T follicular helper cell (primary cell): ENCODE measurements at places on chromosomes 6 and 20.

DNA sequence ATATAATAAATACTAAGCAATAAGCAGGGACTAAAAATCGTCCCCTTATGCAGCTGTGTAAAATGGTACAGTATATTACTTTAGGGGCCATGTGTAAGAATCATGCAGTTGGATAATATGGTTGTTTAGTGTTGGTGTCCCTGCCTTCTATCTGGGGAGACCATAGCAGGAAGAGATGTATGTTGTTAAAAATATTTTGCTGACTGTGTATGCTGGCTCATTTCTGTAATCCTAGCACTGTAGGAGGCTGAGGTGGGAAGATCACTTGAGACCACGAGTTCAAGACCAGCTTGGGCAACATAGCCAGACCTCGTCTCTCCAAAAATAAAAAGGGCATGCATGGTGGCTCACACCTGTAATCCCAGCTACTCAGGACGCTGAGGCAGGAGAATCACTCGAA lies 5.6 kb downstream of the PANK2 start:
- DNase-seq = no peak

- no peak for DNase-seq
These were observed 37.2 kb downstream of the C6orf132 start for GRCh38 chr6:42105156-42105648.

DNA sequence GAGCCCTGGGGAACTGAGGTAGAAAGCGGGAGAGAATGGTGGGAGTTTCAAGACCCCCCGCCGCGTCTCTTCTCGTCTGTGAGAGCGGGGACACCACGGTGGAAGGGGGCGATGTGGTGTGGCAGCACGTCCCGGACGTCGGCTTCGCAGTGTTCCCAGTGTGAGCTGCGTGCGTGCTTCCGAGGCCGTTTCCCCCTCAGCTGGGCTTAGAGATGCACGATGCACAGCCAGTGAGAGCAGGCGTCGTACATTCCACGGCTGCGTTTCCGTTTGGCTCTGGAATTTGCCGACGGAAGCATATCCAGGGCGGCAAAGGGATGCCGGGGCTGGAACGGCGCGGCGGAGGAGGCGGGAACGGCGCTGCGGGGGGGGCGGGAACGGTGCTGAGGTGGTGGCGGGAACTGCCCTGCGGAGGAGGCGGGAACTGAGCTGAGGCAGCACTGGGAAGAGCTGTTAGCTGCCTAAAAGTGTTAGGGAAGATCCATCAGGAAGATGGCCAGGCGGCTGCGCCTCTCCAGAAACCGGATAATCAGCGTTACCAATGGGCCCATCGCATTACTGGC lies 37.7 kb downstream of the KIF25 start:
- DNase-seq = no peak

- no peak for DNase-seq
These were observed 124.0 kb downstream of the CARMIL1 start for GRCh38 chr6:25403150-25403549.

DNA sequence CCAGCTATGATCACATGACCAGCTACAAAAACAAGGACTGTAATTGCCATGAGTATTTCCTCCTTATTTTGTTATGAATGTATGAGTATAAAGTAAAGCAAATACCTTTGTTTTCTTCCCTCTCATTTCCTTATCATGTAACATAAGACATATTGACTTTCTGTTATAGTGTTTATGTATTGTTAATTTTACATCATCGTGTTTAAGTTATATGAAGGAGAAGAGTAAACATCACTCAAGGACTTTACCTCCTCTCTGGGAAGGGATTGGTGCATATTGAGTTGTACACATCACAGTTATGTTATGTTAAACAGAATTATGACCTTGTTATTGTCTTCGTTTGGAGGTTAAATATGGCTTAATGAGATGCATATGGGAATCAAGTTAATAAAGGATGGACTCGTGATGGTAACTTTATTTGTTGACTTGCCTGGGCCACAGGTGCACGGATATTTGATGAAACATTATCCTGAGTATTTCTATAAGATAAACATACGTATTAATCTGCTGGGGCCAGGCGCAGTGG lies 57.3 kb upstream of the CNKSR3 start:
- no peak for DNase-seq

GRCh38 chr20:54606380-54606779 lies 131.0 kb downstream of the DOK5 start:
- DNase-seq = no peak

- no peak for DNase-seq
These were observed 6.7 kb downstream of the AFDN start for GRCh38 chr6:167833396-167833763.

DNA sequence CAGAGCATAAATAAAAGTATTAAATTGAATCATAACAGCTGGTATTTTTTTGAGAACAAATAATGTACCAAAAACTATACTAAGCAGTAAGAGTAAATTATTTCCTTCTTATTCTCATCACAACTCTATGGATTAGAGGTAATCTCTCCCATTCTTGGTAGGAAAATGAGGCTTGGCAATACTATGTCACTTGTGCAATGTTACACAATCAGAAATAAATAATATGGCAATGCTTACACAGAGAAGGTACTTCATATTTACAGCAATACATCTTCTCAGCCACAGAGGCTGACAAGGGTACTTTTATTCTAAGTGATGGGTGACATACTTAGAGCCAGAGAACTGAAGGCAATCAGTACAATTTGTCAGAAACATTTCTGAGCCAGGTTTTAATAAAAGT lies 3.9 kb downstream of the DST start:
- no peak for DNase-seq

- no peak for DNase-seq
These were observed 149.1 kb downstream of the EDN1 start for GRCh38 chr6:12439296-12439695.

DNA sequence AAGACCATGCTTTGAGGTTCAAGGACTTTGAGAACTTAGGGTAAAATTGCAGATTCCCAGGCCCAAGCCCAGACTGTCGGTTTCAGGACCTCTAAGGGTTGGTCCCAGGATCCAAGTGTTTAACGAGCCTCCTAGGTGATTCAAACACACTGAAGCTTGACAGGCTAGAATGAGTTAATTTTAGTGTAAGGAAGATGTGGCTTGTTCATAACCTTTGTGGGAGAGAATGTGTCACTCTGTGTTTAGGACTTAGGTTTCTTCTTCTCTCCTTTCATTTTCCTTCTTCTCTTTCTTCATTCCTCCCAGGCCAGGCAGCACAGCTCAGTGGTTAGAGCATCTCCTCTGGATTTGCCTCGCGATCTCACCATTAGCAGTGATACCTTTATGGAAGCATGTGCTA lies 104.8 kb upstream of the KCNG1 start:
- no peak for DNase-seq

DNA sequence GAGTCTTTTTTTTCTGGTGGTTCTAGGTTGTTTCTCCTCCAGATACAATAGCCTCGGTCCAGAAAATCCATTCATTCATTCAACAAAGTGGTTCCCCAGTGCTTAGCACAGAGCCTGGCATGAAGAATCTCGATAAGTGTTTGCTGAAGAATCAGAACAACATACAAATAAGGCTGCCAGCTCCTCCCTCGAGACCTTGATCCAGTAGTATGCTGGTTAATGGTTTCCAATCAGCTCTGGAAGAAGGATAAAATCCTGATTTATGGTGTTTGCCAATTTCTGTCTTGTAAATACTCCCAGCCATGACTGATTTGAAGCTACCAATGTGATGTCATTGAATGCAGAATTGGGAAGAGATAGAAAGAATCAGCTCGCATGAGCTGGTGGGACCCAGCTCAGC lies 3.3 kb downstream of the HSPA12B start:
- DNase-seq = no peak

DNA sequence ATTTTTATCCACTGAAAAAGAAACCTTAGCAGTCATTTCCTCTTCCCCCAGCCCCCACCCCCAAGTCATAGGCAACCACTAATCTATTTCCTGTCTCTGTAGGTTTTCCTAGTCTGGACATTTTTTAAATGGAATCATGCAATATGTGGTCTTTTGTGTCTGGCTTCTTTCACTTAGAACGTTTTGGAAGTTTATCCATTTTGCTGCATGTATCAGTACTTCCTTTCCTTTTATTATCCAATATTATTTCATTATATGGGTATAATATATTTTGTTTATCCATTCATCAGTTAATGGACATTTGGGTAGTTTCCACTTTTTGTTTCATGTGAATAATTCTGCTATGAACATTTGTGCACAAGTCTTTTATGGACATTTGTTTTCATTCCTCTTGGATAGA lies 99.3 kb upstream of the BMP5 start:
- no peak for DNase-seq

DNA sequence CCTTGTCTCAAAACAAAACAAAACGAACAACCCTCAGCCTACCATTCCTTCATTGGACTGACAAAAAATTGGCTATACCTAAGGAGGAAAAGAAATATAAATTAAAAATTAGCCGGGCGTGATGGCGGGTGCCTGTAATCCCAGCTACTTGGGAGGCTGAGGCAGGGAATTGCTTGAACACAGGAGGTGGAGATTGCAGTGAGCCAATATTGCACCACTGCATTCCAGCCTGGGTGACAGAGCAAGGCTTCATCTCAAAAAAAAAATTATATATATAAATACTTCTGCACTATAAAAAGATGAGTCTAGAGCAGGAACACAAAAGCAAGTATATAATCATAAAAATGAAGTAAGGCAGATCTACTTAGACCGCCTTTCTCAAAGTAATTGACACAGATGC lies 109.8 kb downstream of the CRYBG1 start:
- no peak for DNase-seq

DNA sequence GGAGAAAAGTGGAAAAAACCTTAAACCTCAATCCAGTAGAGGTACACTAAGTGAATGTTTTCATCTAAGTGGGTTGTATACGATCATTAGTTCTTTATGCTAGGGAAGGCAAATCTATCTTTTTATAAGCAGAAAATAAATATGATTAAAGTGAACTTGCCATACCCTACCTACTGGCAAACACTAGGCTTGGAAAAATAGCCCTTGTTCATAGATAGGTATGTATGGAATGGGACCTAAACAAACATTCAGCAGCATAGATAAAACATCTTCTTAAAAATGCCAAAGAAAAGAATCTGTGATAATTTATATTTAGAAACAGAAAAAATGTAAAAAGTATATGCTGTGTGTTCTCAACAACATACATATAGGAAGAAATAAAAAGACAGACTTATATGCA lies 18.8 kb downstream of the REV3L start:
- no peak for DNase-seq

DNA sequence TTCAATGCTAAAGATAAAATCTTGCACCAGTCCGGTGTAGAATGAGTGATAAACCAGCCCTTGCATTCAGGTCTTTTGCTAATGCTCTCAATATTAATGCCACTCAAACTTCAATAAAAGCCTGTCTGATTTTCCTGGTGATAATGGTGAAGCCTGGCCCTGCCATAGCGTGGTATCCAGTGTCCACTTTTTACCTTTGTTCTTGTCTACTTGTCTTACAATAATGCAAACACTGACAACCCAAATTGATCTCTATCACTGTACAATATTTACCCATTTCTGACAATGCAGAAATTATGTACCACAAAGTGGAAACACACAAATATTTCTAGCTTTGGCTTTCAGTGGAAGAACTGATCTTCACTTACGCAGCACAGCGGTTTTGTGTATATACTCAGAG lies 189.1 kb downstream of the ZDHHC14 start:
- DNase-seq = no peak

DNA sequence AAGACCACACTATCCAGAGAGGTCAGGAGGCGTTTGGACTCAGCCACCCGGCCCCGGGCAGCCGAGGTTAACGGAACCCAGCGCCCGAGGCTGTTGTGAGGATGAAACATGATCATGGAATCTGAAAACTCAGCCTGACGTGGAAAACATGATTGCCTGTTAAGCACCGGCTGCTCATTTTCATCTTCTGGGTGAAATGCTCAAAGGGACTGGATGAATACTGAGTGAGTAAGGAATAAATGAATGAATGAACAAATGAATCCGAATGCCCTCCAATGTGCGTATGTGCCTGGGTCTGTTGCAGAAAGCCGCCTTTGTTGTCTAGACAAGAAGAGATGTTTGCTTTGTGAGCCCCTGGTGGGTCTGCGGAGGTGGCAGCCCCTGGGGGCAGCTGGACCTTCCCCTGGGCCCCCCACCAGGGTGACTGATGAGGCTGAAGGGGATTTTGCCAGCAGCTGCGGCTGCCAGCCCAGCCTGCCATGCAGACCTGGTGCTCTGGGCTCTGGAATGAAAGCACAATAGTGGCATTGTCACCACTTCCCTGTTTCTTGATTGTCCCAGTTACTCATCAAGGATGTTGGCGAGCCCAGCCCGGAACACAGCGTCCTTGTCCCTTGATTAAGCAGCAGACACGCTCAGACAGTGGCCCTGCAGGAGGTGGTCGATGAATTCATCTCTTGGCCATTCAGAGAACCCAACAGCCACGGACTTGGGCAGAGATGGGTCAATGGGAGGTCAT lies 211.1 kb downstream of the ANKRD60 start:
- DNase-seq = no peak

DNA sequence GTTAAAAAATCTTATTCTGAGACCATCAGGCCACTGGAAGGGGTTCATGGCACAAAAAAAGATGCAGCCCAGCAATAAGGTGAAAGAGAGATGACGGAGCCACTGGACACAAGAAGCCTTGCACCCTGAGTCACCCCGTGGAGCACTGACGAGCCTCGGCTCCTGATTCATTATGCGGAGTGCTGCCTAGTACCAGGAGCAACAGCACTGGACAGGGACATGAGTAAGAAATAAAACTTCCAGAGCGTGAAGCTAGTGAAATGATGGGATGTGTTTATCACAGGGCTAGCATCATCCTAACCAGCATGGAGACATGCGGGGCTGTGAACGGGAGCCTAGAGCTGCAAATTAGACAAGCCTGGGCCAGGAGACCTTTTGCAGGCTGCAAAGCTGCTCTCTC lies 53.3 kb downstream of the RNASET2 start:
- no peak for DNase-seq

DNA sequence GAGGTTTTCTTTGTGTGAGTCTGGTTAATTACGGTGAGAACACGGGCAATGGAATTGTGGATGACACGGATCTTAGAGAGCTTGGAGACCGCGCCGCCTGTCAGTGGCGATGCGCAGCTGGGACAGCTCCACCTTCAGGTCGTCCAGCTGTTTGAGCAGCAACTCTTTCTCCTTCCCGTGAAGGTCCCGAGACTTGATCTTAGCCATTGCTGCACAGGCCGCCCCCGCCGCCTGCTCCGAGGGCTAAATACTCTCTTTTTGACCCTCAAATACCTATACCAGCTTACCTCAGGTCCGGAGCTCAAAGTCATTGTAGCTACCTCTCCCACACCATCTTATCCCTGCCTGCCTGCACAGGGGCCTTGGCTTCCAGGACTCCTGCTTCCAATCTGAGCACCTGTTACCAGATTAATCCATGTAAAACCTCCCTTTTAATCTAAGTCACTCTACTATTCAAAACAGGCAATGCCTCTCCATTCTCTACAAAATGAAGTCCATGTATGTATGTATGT lies 100.2 kb downstream of the PREP start:
- DNase-seq = no peak
